Brain (organoid and tissue), 16 donors: ENCODE measurements at places on chromosomes 5 and 9.

GRCh38 chr9:89225991-89226471 lies 47.4 kb upstream of the SHC3 start:
- peak; percentile 96 for DNase-seq

DNA sequence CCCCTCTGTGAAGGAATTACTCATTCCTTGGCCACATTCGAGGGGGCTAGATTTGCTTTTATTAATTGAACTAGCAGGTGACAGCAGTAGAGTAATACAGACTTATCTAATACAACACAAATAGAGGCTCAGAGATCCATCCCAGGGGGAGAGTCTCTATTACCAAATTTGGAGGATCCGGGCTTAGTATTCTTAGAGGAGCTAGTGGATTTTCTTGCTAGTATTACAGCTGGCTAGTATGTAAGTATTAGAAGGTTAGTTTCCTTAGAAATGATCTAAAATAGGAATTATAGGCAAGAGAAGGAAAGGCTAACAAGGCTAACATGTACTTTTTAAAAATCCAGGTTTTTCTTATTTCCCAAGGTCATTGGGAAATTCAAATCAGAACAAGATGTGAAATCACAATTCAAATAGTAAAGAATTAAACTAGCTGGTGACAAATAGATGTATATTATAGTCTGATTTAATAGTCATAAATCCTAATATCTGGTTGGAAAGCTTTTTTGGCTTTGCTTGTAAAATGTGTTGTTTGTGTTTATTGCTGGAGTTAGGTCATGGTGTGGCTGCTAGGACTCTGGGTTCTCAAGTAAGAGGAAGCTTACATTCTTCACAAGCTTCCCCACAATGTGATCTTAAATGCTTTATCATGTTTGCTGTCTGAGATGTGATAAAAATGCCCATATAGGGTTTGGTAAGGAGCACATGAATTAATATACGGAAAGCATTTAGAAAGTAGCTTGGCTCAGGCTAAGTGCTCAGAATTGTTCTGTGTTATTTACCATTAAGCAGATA lies 160.4 kb upstream of the MPDZ start:
- no peak for DNase-seq

- DNase-seq = no peak
Observed at GRCh38 chr5:90902651-90903386, 344.2 kb downstream of the ADGRV1 start.

- no peak for DNase-seq
Observed at GRCh38 chr5:169595172-169595820, 11.7 kb downstream of the SPDL1 start.

GRCh38 chr9:133250741-133251170 lies 24.2 kb downstream of the ABO start:
- no peak for DNase-seq

- DNase-seq = no peak
Observed at GRCh38 chr9:94553029-94553938, 1.6 kb upstream of the PCAT7 start.

DNA sequence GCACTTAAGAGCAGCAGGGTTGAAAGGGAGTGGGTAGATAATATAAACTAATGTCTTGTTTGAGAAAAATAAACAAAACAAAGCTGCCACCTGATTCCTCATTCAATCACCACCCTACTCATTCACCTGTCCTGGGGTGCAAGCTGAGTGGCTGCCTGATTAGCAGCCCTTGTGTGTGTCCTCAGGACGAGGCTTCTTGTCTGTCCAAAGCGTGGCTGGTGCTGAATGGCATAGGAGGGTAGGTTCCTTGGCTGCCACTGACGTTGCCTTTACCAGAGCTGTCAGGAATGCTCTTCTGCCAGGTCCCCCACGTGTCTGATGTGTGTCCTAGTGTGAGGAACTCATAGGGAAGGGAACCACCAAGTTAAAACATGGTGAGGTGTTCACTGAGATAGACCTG lies 146.6 kb upstream of the SLC24A2 start:
- no peak for DNase-seq
